Activated T-cell treated with anti-CD3 and anti-CD28 coated beads for 4 hours (primary cell): ENCODE measurements at places on chromosomes 7 and 10.

- DNase-seq: peak; percentile 53
Measured at GRCh38 chr7:139777948-139778841, at the start of gene HIPK2. HIPK2 (minus strand) TSS chr7:139777998; CDS start chr7:139777623, 375 bp downstream.

DNA sequence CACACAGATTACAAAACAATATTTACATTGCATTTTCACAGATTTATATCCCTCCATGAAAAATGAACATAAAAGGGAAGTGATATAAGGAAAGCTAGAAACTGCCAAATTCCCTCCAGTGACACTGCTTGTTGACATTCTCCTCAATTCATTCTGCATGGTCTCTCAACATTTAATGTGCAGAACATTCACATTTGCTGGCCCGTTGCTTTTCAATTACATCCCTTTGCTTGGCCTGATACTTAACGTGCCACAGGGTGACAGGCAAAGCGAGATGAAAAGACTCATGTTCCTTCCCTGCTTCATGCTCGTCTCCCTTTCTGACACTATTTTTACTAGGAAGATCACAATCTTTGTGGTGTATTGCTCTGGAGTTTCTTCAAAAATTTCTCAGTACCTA lies 1019.7 kb upstream of the LRRN3 start:
- DNase-seq: no peak

GRCh38 chr10:30705101-30705624 lies 75.6 kb upstream of the LYZL2 start:
- DNase-seq: no peak

DNA sequence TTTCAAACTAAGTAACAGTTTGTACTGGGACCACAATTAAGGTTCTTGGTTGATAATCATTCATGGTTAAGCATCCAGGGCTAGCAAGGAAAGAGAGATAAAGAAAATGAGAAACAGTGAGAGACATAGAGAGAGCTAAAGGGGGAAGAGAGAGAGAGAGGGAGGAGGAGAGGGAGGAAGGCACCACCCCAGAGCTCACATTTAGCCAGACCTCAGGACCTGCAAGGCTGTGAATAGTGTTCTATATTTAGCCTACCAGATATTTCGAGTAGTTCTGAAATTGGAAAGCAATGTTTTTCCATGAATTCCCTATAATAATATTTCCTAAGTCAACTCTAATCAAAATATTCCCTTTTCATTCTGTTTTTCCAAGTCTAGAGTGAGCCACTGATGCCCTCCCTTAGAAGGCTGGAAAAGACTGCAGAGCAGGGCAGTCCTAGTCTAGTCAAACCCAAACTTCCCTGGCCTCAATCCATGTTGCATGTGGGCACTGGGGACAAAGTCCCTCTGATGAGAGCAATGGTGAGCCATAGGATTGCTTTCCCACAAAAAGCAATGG lies 119.4 kb upstream of the INHBA start:
- DNase-seq: no peak

DNA sequence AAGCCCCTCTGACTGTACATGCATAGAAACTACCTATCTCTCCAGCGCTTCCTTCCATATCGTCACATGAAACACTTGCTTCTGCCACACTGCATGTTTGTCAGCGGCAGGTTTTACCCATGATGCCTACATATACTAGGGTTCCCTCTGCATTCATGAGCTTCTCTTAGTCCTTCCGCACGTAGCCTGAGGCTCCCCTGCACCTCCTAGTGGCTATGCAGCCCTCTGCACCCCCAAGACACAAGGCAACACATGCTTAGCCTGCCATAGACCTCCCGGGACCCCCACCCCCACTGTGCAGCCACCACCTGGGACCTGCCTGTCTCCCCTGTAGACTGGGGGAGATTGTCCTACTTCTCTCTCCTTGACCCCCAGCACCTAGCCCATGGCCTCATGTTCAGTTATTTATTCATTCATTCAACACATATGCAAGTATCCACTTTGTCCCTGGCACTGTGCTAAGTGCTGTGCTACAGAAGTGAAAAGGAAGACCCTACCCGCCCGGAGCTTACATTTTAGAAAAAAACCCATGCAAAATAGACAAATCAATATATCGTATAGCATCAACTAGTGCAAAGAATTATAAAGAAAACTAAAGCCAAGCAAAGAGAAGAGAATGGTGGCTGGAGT lies 23.5 kb downstream of the TMEM273 start:
- no peak for DNase-seq

DNA sequence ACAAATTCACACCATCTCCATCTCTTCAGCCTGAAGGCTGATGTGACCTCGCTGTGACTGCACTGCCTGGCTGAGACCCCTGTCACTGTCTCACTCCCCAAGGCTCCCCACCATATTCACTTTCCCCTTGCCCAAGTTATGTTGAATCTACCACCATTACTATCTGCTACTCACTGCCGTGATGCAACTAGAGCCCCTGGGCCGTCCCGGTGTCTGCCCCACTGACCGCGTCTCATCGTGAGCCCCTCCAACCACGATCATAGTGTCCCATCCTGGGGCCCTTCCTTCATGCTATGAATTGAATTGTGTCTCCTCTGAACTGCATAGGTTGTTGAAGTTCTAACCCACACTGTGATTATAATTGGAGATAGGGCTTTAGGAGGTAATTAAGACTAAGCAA lies 71.9 kb upstream of the CHST15 start:
- DNase-seq: no peak

- DNase-seq: no peak
Measured at GRCh38 chr10:116737627-116738327, 4.6 kb downstream of the HSPA12A start.
